Right atrium auricular region (tissue), 2 donors: ENCODE measurements at places on chromosomes 13 and 19. TPM values are rescaled to one million over a fixed set of nuclear protein-coding genes. Genes with fewer than 3 reads are reported as not detected.

The SLC1A6 gene
- not detected for total RNA-seq

The VSTM2B gene
- total RNA-seq, result not detected

The RASGRP4 gene
- 2.9 TPM for total RNA-seq

The MEF2B gene
- total RNA-seq, result not detected

The SELENOV gene
- total RNA-seq, result not detected

The TPTE2 gene
- not detected for total RNA-seq

The ERFL gene
- not detected for total RNA-seq

The VMAC gene
- 4.1 TPM for total RNA-seq

The ZNF540 gene
- 2.6 TPM for total RNA-seq

The NDUFA7 gene
- 82.0 TPM for total RNA-seq

The KLK4 gene
- total RNA-seq, result not detected

The SLAIN1 gene
- 21.9 TPM for total RNA-seq

GRCh38 chr19:1849886-1850398 is 1.7 kb upstream of the REXO1 start:
- no peaks in the 10 kb centered on the region for H3K36me3 ChIP-seq
- no peak overlapping the region for H3K4me3 ChIP-seq
- no peak for DNase-seq
- H3K27me3 ChIP-seq, result no peaks in the 10 kb centered on the region
- H3K27ac ChIP-seq, result no peak overlapping the region

GRCh38 chr19:31675193-31675913 is 326.1 kb upstream of the TSHZ3 start:
- no peaks in the 10 kb centered on the region for H3K27me3 ChIP-seq
- H3K4me3 ChIP-seq, result no peak overlapping the region
- no peaks in the 10 kb centered on the region for H3K36me3 ChIP-seq
- no peaks in the 10 kb centered on the region for H3K4me1 ChIP-seq
- no peak overlapping the region for H3K27ac ChIP-seq

- H3K36me3 ChIP-seq, result no peaks in the 10 kb centered on the region
- H3K4me3 ChIP-seq, result no peak overlapping the region
- H3K27ac ChIP-seq, result no peak overlapping the region
Observed at GRCh38 chr13:96769874-96770273, 224.4 kb downstream of the OXGR1 start.

DNA sequence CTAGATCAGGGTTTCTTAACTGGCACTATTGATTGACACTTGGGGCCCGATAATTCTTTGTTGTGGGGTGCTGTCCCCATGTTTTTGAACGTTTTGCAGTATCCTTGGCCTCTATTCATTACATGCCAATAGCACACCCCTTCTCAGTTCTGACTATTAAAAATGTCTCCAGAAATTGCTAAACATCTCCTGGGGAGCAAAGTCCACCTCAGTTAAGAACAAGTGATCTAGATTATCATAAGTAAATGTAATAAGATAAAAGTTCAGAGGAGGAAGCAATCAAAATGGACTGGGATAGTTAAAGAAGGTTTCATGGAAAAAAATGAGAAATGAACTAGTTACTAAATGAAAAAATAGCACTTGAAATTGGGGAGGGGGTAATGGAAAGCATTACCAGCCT is 98.1 kb upstream of the MIR17HG start:
- DNase-seq, result no peak
- H3K27me3 ChIP-seq, result no peaks in the 10 kb centered on the region
- H3K4me3 ChIP-seq, result no peak overlapping the region
- H3K27ac ChIP-seq, result no peak overlapping the region
- no peaks in the 10 kb centered on the region for H3K4me1 ChIP-seq

GRCh38 chr19:12773571-12773970 is 1.8 kb downstream of the HOOK2 start:
- H3K27ac ChIP-seq, result peak overlapping the region; percentile 7
- no peaks in the 10 kb centered on the region for H3K36me3 ChIP-seq
- no peak overlapping the region for H3K4me3 ChIP-seq
- H3K27me3 ChIP-seq, result no peaks in the 10 kb centered on the region
- DNase-seq, result no peak

GRCh38 chr13:106835477-106835876 is 267.5 kb upstream of the ARGLU1 start:
- H3K27ac ChIP-seq, result no peak overlapping the region
- no peak overlapping the region for H3K4me3 ChIP-seq
- no peak for DNase-seq

- no peak overlapping the region for H3K27ac ChIP-seq
- H3K4me3 ChIP-seq, result no peak overlapping the region
- H3K4me1 ChIP-seq, result peaks cover under 1% of the 10 kb centered on the region
- no peaks in the 10 kb centered on the region for H3K27me3 ChIP-seq
- DNase-seq, result no peak
Observed at GRCh38 chr19:7897292-7897691, 6.4 kb upstream of the MAP2K7 start.

DNA sequence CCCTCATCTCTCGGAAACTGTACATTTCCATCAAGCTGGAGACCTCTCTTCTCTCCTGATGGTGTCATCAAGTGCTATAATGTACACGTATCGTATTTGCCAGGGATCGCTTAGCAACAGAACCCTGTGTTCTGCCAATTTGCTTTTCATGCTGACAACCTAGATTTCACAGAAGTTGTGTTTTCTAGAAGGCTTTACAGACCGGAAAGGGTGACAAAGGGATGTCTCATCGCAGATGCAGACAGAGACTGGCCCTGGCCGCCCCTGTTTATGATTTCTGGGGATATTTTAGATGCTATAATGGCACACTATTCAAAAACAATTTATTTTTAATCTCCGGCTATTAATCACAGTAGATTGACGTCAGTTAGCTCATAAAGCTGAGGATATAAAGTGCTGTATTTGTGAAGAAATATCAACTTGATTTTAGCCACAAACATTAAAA is 291.4 kb downstream of the IRS2 start:
- no peaks in the 10 kb centered on the region for H3K36me3 ChIP-seq

- no peak overlapping the region for H3K27ac ChIP-seq
- H3K4me1 ChIP-seq, result no peaks in the 10 kb centered on the region
- no peaks in the 10 kb centered on the region for H3K36me3 ChIP-seq
Observed at GRCh38 chr13:94170145-94170571, 309.3 kb downstream of the DCT start.

- no peak overlapping the region for H3K27ac ChIP-seq
- H3K4me1 ChIP-seq, result no peaks in the 10 kb centered on the region
- no peak overlapping the region for H3K4me3 ChIP-seq
- no peak for DNase-seq
Observed at GRCh38 chr19:41023193-41023592, 32.1 kb downstream of the CYP2B6 start.

DNA sequence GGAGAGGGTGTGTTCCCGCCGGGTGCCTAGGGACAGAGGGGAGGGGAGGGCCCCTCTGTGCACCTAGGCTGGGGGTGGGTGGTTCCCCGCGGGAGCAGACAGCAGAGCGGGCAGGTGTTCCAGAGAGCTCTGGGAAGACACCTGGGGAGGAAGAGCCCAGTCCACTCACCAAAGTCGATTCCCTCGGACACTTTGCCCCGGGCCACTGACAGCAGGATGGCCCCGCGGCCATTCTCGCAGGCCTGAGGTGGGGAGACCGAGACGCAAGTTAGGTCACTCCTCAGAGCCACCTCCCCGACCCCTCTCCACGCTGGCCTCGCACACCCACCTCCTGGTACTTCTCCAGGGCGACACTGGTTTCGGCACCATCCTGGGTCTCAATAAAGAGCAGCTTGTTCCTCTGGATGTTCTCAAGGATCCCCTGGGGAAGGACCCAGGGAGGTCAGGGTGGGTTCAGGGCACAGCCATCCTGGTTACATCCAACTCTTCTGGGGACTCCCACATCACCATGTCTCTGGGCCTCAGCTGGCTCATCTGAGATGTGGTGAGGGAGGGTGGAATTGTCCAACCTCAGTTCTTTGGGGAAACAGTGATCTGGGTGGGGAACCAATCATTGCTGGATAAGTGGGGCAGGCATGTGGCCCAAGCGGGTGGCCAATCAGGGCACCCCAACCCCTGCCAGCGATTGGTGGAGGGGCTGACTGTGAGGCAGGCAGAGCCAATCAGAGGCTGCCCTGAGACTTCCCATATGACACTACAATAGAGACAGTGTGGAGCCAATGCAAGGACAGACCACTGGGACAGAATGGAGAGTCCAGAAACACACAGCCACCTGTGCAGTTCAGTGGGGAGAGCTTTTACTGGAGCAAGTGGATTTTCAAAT is 12.6 kb downstream of the KLC3 start:
- H3K4me3 ChIP-seq, result no peak overlapping the region
- H3K4me1 ChIP-seq, result no peaks in the 10 kb centered on the region
- peaks cover 27% of the 10 kb centered on the region for H3K36me3 ChIP-seq
- H3K27ac ChIP-seq, result no peak overlapping the region
- H3K27me3 ChIP-seq, result no peaks in the 10 kb centered on the region

DNA sequence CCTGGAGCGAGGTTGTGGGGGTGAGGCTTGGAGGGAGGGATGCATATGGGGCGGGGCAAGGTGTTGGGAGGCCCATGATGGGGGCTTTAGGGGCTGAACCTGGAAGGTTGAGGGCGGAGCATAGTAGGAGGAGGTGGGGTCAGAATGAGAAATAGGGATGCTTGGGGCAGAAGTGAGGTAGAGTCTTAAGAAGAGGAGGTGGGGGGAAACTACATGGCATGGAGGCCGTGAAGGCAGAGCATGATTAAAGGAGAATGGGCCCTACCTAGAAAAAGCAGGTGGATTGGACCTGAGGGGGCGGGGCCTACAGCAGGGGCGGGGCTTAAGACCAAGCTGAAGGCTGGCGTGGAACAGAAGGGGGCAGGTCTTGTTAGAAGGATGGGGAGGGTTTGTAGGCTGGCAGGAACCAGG is 799 bp downstream of the NR1H2 start:
- H3K27ac ChIP-seq, result peak overlapping the region; percentile 99
- H3K4me3 ChIP-seq, result peak overlapping the region; percentile 93

DNA sequence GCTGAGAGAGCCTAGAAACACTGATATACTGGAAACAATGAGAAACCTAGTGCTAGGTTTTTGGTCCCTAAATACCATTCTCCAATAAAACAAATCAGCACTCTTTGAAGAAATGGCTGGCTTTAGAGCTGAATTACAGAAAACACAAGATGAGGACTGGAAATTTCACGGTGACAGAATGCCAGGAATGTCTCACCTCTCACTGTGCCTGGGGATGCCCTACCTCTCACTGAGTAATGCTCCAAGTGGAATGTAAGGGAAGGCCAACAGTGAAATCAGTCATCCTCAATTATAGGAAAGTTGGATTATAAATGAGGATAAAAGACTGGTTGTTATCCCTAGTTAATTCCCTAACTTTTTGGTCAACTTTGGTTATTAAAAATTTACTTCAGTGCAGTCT is 259.0 kb downstream of the NALCN start:
- no peak overlapping the region for H3K4me3 ChIP-seq
- H3K27ac ChIP-seq, result no peak overlapping the region
- no peaks in the 10 kb centered on the region for H3K4me1 ChIP-seq
- no peak for DNase-seq
- H3K27me3 ChIP-seq, result no peaks in the 10 kb centered on the region
- no peaks in the 10 kb centered on the region for H3K36me3 ChIP-seq

DNA sequence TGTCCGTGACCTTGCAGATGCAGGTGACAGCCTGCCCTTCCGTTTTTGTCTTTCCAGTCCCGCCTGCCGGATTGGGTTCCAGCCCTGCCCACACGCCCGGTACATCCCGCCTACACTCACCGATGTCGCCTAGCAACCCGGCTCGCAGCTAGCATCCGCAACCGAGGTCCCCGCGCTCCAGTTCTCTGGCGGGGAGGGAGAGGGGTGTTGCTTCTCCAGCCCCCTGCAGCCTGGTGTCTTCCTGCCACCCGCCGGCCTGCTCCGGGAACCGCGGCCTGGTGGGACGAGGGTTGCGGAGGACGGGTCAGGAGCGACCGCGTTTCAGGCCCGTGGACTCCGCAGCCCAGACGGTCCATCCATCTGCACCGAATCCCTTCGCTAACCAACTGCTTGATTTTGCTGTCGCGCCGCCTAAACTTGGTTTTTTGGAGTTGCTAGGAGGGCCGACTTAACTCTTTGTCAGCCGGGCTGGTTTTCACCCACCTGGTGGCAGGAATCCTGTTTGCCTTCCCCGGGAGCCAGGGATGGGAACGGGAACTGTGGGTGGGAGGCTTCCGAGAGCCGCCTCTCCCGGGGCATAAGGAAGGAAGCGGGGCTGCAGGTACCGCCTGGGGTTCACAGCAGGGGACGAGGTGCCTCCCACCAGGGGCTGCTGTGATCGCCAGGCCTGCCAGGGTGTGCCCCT is 15.4 kb upstream of the MATK start:
- H3K4me3 ChIP-seq, result peak overlapping the region; percentile 21
- no peak for DNase-seq
- no peak overlapping the region for H3K27ac ChIP-seq
- no peaks in the 10 kb centered on the region for H3K36me3 ChIP-seq

- H3K4me3 ChIP-seq, result no peak overlapping the region
- H3K36me3 ChIP-seq, result peaks cover 32% of the 10 kb centered on the region
- no peak overlapping the region for H3K27ac ChIP-seq
- no peak for DNase-seq
- H3K4me1 ChIP-seq, result peaks cover 4% of the 10 kb centered on the region
- no peaks in the 10 kb centered on the region for H3K27me3 ChIP-seq
Observed at GRCh38 chr19:13812544-13812943, 17.3 kb downstream of the ZSWIM4 start.

GRCh38 chr19:45515807-45516401 is 8.6 kb downstream of the VASP start:
- peaks cover 43% of the 10 kb centered on the region for H3K36me3 ChIP-seq
- no peak for DNase-seq
- H3K27me3 ChIP-seq, result no peaks in the 10 kb centered on the region
- peak overlapping the region; percentile 52 for H3K27ac ChIP-seq
- no peak overlapping the region for H3K4me3 ChIP-seq

- no peak overlapping the region for H3K4me3 ChIP-seq
- H3K36me3 ChIP-seq, result peaks cover 1% of the 10 kb centered on the region
- DNase-seq, result no peak
- H3K4me1 ChIP-seq, result no peaks in the 10 kb centered on the region
Observed at GRCh38 chr19:40217027-40217810, 965 bp downstream of the TTC9B start.

GRCh38 chr19:56917998-56918397 is 77.5 kb upstream of the PEG3 start:
- no peak overlapping the region for H3K4me3 ChIP-seq
- H3K36me3 ChIP-seq, result no peaks in the 10 kb centered on the region
- no peak overlapping the region for H3K27ac ChIP-seq
- no peak for DNase-seq
- H3K27me3 ChIP-seq, result no peaks in the 10 kb centered on the region

DNA sequence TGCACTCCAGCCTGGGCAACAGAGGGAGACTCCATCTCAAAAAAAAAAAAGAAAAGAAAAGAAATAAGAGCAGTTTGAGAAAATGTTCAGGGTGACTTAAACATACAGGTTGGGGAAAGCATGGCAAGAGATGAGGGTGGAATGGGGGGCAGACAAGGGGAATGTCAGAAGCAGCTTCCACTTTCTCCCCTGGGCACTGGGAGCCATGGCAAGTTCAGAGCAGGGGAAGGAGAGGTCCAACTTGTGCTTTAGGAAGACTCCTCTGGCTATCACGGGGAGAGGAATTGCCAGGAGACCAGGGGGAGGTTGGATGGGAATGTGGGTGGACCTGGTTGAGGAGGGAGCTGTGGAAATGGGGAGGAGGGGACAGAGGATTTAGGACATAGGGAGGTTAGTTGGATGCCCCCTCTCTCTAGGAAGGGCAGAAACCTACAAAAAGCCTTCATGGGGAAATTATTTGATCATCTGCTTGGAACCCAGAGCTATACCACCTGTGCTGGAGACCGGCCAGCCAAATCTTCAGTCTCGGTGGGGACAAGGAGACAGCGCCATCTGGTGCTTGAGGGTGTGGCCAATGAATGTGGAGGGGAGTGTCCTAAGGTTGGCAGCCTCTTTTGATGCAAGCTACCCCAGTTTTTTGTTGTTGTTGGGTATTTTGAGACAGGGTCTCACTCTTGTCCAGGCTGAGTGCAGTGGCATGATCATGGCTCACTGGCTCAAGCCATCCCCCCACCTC is 7.3 kb upstream of the STRN4 start:
- H3K36me3 ChIP-seq, result peaks cover 24% of the 10 kb centered on the region
- no peak overlapping the region for H3K4me3 ChIP-seq
- no peak for DNase-seq
- H3K27me3 ChIP-seq, result no peaks in the 10 kb centered on the region
